GOT3 (cell line): ENCODE measurements at places on chromosomes 1 and 21.

- DNase-seq, result no peak
Measured at GRCh38 chr1:66542811-66543767, 9.1 kb downstream of the SGIP1 start.

DNA sequence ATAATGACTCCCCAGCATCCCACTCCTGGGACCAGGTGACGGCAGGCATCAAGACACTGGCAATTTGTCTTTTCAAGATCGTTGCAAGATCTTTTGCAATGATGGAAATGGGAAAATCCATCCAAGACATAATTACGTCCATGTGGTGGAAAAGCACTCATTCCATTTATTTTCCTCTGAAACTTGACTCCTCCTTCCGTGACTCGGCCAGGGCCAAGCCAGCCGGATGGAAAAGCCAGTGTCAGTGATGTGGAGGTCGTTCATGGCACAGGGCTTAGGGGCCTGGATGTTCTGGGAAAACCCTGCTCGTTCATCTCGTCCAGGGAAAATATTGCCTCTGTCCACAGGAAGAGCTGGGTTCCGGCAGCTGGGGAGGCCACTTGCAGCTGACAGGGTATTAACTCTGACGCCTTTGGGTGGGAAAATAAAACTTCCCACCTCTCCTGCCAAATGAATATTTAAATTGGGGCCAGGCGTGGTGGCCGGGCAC is 46.2 kb downstream of the C1orf198 start:
- no peak for DNase-seq

DNA sequence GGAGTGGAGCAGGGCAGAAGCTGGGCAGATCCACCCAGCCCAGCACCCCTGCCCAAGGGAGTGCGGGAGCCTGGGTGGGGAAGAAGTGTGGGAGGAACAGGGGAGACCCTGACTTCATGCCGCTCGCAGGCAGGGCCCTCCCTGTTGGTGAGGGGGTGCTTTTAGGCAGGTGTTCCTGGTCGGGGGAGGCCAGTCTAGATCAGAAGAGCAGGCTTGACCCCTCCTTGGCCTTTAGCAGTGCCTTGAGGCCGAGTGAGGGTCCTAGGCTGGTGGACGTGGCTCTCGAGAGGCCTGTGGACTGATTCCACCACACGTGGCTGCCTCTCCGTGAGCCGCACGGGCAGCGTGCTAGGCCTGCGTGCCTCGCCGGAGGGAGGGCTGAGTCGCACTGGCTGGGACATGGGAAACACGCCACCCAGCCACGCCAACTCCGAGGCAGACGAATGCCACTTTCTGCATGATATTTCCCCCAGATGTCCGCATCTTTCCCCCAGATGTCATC is 19.4 kb upstream of the COL18A1 start:
- DNase-seq, result no peak

GRCh38 chr1:156584813-156585212 is 5.3 kb downstream of the TTC24 start:
- DNase-seq, result no peak

DNA sequence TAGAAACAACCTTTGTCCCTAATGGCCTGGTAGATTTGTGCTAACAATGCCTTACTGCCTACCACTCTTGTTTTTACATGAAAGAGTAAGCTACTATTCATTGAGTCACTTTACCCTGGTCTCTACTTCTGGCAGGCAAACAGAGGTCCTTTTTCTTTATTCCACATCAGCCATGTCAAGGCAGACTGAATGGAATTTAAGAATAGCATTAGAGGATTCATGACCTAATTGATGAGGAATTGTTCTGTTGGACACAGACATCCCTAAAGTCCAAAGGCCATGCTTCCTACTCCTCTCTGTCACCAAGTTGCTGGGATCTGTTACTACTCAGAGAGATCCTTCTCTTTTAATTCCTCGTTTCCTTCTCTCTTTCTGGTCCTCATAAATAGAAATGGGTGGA is 229.1 kb upstream of the ZP4 start:
- no peak for DNase-seq

DNA sequence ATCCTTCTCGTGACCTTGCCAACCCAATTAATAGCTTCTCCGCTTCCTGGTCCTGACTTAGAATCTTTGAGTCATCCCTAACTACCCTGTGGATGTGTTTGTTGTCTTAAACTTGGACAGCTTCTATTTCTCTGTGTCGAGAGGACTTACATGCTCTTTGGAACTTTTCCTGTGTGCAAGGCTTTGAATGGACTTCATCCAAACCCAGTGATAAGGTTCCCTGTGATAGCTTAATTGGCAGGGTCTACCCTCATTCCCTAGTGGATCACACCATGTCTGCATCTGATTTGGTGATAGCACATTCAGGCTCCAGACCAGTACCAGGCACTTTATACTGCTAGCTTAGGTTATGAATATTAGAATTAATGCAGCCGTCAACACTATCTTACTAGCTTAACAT is 378.2 kb upstream of the KAZN start:
- no peak for DNase-seq

- no peak for DNase-seq
Measured at GRCh38 chr1:215484171-215484939, 82.7 kb upstream of the KCTD3 start.

- no peak for DNase-seq
Measured at GRCh38 chr1:229953736-229954326, 113.2 kb upstream of the GALNT2 start.
